ENCODE measurements at places on chromosomes 2 and 18.

DNA sequence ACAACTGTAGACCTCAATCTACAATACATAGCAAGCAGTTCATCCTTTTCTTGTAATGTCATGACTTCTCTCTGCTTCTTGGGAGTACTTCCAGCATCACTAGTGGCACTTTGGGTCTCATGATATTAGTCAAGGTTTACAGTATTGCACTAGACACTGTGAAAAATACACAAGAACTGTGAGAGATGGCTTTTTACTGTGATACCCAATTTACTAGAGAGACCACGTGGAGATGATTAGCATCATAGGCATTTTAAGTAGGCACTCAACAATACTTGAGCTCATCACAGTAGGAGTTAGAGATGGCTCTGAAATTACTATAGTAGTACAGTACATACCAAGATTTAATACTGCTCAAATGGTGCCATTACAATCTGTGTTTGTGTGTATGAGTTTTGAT, 112.8 kb upstream of the EML6 start:
- no peak for DNase-seq

- DNase-seq, result no peak
These were observed 7.3 kb downstream of the CLHC1 start for GRCh38 chr2:55224761-55225261.

DNA sequence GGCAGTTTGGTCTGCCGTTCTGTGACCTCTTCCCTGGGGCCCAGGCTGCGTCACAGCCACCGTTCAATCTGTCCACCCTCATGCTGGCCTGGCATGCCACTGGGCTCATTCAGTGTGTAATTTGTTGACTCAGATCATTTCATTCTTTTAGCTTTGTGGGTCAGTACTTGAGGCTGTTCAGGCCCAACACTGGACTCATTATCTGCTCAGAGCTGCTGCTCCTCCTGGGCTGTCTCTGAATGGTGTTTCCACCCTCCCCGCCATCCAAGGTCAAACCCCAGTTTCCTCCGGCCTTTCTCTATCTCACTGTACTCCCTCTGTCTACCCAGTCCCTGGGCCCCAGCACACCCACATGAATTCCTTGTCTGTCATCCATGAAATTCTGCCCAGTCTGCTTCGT, 152.4 kb upstream of the NCK2 start:
- no peak for DNase-seq

- no peak for DNase-seq
These were observed 1.1 kb downstream of the MARCHF4 start for GRCh38 chr2:216370961-216371712.

GRCh38 chr2:9243357-9243756, 36.7 kb downstream of the ASAP2 start:
- DNase-seq, result no peak

DNA sequence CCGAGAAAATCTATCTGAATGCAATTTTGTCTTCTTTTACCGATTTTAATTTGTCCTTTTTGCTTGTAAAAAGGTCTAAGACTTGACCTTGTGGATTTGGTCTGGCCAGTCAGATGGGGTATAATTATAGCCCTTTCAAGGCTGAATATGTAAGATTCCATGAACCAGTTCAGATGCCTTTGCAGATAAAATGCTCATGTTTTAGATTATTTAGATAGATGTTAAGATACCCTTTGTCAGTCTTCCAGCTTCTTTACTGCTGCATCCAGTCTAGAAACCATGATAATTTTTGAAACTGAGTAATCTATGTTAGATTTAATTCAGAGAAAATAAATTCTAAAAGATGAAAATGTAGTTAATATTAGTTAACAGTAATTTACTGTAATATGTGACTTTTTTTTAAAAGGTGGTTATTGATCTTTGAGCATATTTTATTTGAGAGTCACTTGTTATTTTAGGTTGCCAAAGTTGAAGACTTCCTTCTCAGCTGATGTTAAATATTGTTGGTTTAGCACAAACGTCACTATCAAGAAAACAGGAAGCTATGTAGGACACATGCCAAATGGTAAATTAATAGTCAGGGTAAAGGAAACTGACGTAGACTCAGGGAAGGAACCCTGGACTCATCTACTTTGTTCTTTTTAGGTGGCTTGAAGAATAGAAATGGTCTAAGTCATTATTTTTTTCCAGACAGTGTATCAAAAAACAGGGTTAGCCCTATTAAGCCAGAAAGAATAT, 29.8 kb downstream of the BABAM2 start:
- DNase-seq, result peak; percentile 26

- DNase-seq, result no peak
These were observed 34.1 kb upstream of the ANKRD62 start for GRCh38 chr18:12059334-12060181.

GRCh38 chr2:14199040-14199439, 433.5 kb upstream of the LRATD1 start:
- no peak for DNase-seq

DNA sequence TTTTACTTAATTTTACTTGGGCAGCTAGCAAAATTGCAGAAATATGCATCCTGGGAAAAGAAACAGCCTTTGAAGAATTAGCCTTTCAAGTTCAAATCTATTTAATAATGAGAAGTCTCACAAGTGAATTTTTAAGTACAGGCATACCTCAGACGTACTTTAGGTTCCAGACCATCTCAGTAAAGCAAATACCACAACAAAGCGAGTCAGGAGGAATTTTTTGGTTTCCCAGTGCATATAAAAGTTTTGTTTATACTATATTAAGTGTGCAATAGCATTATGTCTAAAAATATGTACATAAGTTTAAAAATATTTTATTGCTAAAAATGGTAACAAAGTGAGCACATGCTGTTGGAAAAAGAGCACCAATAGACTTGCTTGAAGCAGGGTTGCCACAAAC, 50.8 kb upstream of the TWSG1 start:
- no peak for DNase-seq

GRCh38 chr18:11251229-11251890, 102.0 kb upstream of the PIEZO2 start:
- DNase-seq, result no peak

- no peak for DNase-seq
These were observed 3.5 kb upstream of the NFATC1 start for GRCh38 chr18:79392226-79392625.

Data from muscle of back (tissue), 13 donors.